ENCODE measurements at places on chromosomes 12 and 14.

DNA sequence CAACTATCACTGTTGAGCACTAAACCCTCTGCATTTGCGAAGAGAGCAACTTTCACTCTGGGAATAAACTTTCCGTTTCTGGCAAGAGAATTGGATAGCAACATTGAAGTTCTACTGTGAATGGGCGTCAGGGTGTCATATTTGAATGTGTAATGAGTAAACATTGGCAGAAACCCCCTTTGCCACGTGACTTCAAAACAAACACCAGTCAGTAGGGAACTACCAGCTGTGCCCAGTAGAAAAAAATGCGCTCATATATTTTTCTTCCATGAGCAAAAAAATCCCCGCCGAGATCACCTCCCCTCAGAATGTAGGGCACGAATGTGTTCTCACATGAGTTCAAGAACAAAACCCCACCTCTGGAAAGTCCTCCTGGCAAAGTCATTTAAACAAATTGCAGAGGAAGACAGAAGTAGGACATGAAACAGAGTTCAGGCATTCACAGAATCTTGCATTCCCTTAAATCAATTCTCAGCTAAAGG, 80.6 kb downstream of the BTG1 start:
- DNase-seq = peak; percentile 60

GRCh38 chr12:58081488-58081887, 140.1 kb downstream of the ATP23 start:
- DNase-seq = no peak

GRCh38 chr12:32902287-32902997, 5.9 kb upstream of the PKP2 start:
- DNase-seq = no peak

- DNase-seq = peak; percentile 46
Measured at GRCh38 chr12:13233830-13234641, 37.5 kb downstream of the EMP1 start.

- DNase-seq = no peak
Measured at GRCh38 chr12:6635375-6635855, 344 bp downstream of the LPAR5 start.
